ENCODE measurements at places on chromosomes 6 and 20.

DNA sequence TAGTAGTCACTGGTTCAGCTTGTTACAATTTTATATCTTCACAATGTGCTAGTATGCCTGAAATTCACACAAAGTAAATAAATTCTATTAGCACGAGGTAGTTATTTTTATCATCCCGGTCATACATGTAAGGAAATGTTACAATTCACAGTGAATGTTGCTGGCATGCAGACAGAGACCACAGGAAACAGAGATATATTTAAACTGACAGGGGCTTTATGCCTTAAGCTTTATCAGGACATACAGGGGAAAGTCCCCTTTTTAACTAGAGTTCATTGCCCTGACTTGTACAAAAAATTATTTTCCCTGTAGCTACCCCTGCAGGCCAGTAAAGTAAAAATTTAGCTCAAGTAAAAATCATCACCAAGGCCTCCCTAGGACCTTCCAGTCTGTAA, 712.0 kb upstream of the NRSN1 start:
- H3K4me3 ChIP-seq: no peak overlapping the region
- H3K36me3 ChIP-seq: no peaks in the 10 kb centered on the region
- no peaks in the 10 kb centered on the region for H3K27me3 ChIP-seq
- no peak overlapping the region for H3K27ac ChIP-seq

DNA sequence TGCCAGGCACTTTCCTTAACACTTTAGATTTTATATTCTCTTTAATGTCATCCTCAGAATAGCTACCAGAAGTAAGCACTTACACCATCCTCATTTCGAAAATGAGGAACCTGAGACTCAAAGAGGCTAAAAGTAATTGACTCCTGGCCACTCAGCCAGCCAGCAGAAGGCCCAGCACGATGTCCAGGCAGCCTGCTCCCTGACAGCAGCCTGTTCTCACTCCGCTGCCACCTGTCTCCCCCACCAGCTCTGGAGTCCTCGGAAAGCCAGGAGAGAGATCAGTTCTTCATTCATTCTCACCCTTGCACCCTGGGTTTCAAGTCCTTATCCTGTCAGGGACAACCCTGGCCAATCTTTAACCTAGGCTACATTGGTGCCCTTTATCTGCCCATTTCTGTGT, 174.0 kb downstream of the SASH1 start:
- no peak overlapping the region for H3K4me3 ChIP-seq
- no peaks in the 10 kb centered on the region for H3K4me1 ChIP-seq
- peaks cover 55% of the 10 kb centered on the region for H3K36me3 ChIP-seq
- H3K27ac ChIP-seq: no peak overlapping the region
- DNase-seq: no peak

GRCh38 chr6:7138046-7138531, 30.3 kb downstream of the RREB1 start:
- H3K4me1 ChIP-seq: peaks cover 2% of the 10 kb centered on the region
- no peak overlapping the region for H3K27ac ChIP-seq
- H3K4me3 ChIP-seq: no peak overlapping the region

DNA sequence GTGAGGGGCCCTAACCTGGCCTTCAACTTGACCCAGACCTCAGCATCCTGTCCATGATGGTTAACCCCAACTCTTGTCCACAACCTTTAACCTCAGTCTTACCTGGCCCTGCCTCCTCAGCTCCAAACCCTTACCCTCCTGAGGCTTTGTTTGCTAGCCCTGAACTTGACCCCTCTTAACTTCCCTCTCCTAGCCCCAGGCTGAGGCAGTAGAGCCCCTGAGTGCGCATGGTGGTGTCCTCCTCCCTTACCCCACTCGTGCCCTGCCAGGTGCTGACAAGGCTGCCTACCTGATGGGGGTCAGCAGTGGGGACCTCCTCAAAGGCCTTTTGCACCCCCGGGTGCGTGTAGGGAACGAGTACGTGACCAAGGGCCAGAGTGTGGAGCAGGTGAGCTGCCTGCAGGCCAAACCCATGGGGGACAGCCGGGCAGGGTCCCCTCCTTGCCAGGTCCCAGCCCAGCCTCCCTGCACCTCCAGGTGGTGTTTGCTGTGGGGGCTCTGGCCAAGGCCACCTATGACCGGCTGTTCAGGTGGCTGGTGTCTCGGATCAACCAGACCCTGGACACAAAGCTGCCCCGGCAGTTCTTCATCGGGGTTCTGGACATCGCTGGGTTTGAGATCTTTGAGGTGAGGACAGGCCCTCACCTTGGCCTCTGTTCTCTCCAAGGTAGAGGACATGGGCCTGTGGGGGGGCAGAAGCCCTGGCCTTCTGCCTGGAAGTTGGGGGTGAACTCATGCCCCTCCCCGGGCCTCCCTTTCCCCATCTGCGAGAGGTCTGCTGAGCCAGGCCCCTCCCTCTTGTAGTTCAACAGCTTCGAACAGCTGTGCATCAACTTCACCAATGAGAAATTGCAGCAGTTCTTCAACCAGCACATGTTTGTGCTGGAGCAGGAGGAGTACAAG, 31.9 kb downstream of the MYH7B start:
- H3K4me3 ChIP-seq: no peak overlapping the region
- peaks cover 12% of the 10 kb centered on the region for H3K4me1 ChIP-seq
- no peaks in the 10 kb centered on the region for H3K27me3 ChIP-seq
- DNase-seq: no peak
- H3K27ac ChIP-seq: no peak overlapping the region
- no peaks in the 10 kb centered on the region for H3K36me3 ChIP-seq

DNA sequence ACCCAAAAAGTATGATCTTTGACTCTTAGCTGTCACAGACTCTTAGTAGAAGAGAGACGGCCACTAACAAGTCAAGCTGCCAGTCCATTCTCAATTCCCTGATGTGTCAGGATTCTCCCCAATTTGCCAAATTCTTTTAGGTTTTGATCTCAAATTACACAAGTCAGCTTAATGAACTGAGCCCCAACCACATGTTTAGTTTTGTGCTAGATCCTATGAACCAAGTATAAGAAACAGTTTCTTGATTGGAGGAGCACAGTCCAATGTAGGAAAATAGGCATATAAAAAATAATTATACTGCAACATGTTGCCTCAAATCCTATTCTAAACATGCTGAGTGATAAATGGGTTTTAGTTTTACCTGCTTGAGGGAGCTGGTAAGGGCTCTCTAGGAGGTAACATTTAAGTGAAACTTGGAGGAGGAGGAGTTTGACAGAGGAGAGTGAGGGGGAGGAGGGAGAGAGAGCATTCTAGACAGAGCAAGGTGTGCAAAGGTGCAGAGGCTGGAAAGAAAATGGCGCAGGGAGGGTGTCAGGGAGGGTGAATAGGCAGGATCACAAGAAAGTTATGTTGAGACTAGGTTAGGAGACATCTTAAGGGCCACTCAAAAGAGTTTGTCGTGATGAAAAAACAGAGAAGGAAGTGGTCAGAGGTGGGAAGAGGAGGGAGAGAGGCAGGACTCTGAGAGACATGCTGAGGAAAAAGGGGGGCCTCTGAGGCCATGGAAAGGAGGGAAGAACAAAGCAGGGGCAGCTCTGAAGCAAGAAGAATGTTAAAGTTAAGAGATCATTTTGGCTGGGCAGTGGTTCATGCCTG, 22.8 kb upstream of the FAM83C start:
- H3K27me3 ChIP-seq: no peaks in the 10 kb centered on the region
- H3K4me1 ChIP-seq: peaks cover 86% of the 10 kb centered on the region
- no peak for DNase-seq
- H3K36me3 ChIP-seq: no peaks in the 10 kb centered on the region

DNA sequence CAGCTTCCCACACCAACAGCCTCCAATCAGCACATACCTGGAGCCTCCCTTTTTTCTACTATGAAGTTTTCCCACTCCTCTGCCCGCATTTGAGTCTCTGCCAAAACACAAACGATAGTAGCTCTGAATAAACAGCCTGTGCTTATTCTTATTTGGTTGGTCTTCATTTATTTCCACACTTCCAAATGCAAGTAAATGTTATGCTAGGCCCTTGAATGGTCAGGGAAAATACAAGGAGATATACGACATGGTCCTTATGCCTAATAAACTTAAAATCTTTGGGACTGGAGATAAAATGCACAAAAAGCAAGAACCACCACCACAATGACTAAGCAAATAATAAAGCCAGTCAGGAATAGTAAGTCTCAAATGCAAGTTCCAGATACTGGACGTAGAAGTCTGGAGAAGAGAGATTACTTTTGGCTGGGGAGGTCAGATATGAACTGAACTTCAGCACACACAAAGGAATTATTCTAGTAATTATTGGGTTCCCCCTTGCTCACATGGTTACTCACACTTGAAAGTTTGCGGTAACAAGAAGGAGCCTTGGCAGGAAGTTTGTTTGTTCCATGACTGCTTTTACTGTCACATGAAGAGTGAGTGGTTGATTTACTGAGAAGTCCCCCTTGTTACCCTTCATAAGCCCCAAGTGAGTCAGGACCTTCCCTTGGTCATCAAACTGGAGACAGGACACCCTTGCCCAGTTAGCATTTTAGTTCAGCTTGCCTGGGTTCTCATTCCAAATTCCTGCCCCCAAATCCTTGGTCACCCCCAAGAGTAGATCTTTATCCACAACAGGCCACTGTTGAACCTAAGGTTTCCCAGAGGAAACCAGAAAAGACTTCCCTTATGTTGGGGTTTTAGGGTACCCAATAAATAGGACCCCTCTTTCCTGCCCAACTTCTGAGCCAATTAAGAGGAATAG, 511.2 kb upstream of the JARID2 start:
- H3K36me3 ChIP-seq: no peaks in the 10 kb centered on the region
- no peaks in the 10 kb centered on the region for H3K4me1 ChIP-seq
- no peak overlapping the region for H3K27ac ChIP-seq
- H3K4me3 ChIP-seq: no peak overlapping the region
- no peaks in the 10 kb centered on the region for H3K27me3 ChIP-seq

DNA sequence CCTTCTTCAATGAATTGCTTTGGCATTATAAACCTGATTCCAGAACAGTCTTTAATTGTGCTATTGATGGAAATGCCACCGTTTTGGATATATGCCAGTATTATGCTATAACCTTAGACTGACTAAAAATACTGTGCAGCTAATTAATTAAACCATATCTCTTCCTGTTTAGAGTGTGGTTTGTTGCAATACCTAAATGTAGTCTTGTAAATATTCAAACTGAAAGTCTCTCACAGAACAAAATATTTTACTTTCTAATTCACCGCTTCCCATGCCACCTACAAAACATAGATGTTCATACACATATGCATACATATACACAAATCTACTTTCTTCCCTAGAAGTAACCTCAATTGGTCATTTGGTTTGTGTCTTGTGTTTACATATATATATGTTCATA, 126.6 kb downstream of the SIM1 start:
- H3K27me3 ChIP-seq: no peaks in the 10 kb centered on the region
- H3K36me3 ChIP-seq: no peaks in the 10 kb centered on the region
- no peak overlapping the region for H3K4me3 ChIP-seq
- no peak for DNase-seq
- no peak overlapping the region for H3K27ac ChIP-seq

GRCh38 chr6:31597006-31597405, 4.2 kb upstream of the NCR3 start:
- H3K27me3 ChIP-seq: no peaks in the 10 kb centered on the region
- H3K4me1 ChIP-seq: no peaks in the 10 kb centered on the region
- H3K4me3 ChIP-seq: no peak overlapping the region
- no peak overlapping the region for H3K27ac ChIP-seq

DNA sequence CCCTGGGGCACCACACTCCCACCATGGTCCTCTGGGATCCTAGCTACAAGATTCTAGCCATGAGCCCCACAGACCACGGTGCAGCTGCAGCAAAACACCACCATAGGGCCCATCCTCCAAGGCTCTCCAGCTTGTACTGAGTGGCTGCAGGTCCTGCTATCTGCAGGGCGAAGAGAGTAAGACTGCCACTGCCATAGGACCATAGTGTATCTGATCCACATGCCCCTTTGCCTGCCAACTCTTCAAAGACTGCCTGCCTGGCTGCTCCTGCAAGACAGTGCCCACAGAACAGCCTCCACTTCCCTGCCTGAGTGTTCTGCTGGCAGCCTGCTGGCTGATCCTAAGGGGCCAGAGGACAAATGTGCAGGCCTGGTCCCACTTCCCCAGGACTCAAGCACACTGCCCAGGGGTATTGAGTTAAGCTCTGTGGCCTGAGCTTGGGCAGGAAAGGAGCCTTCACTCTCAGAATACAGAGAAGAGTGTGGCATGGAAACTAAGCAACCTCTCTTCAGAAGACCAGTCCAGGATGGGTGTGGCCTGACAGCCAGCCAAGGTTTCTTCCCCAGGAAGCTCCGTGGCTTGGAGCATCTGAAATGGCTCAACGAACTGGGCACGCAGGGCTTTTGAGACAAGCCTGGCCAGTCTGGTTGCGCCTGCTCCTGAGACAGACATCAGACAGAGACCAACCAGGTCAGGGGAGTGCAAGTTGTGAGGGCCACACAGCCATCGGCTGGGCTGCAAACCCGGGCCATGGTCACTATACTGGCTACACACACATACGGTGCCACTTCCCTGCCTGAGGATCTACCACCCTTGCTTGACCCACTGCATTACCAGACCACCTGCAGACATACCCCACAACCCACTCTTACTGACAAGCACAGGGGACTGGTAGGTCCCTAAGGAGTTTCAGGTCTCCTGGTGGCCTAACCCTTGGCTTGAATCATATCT, 54.5 kb downstream of the RNGTT start:
- H3K36me3 ChIP-seq: peaks cover 17% of the 10 kb centered on the region
- no peak for DNase-seq
- H3K4me3 ChIP-seq: no peak overlapping the region
- no peaks in the 10 kb centered on the region for H3K4me1 ChIP-seq
- H3K27ac ChIP-seq: no peak overlapping the region
- H3K27me3 ChIP-seq: no peaks in the 10 kb centered on the region

DNA sequence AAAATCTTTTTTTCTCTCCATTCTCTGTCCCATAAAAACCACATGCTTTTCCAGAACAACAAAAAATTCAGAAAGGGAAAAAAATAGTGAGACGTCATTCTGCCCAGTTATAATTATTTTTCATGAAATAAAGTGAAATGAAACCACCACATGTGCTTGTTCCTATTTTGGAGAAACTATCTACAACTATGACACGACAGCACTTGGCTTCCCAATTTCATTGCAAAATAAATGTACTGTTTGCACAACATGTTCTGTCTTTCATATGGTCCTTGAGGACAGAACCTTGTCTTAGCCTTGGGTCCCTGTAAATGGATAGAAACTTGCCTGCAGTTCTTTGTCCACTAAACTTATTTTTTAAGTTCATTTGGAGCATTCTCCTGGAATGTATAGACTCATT, 5.6 kb upstream of the MAN1A1 start:
- H3K27me3 ChIP-seq: no peaks in the 10 kb centered on the region
- no peak overlapping the region for H3K4me3 ChIP-seq
- DNase-seq: no peak
- no peak overlapping the region for H3K27ac ChIP-seq
- no peaks in the 10 kb centered on the region for H3K36me3 ChIP-seq
- H3K4me1 ChIP-seq: no peaks in the 10 kb centered on the region

DNA sequence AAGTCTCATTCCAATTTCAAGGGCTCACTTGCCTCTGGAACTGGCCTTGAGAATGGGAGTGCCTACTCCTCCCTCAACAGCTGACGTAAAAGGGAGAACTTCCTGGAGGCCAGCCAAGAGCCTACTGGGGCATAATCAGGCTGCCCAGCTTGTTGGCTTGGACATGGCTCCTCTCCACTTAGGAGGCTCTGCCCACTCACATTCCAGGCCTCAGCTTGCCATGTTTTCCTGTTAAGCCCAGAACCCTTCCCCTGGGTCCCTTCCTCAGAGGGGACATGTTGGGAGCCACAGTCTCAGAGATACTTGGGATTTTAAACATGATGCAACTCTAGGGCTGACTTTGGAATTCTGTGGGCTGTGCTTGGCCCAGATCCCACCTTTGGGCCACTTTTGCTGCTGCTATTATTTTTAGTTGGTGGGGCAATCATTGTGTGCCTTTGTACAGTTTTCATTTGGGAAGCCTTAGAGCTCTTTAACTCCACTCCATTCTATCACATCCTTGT, 31.5 kb upstream of the ADTRP start:
- H3K4me1 ChIP-seq: no peaks in the 10 kb centered on the region
- no peaks in the 10 kb centered on the region for H3K36me3 ChIP-seq
- peak; percentile 54 for DNase-seq
- no peak overlapping the region for H3K27ac ChIP-seq
